Activated naive CD8-positive, alpha-beta T cell treated with anti-CD3 and anti-CD28 coated beads, Interleukin-2, amount 50 U/mL, for 16 hours (primary cell): ENCODE measurements at places on chromosomes 1 and 21.
A peak's percentile ranks its signal among the peaks of the same experiment; 100 is the strongest.

DNA sequence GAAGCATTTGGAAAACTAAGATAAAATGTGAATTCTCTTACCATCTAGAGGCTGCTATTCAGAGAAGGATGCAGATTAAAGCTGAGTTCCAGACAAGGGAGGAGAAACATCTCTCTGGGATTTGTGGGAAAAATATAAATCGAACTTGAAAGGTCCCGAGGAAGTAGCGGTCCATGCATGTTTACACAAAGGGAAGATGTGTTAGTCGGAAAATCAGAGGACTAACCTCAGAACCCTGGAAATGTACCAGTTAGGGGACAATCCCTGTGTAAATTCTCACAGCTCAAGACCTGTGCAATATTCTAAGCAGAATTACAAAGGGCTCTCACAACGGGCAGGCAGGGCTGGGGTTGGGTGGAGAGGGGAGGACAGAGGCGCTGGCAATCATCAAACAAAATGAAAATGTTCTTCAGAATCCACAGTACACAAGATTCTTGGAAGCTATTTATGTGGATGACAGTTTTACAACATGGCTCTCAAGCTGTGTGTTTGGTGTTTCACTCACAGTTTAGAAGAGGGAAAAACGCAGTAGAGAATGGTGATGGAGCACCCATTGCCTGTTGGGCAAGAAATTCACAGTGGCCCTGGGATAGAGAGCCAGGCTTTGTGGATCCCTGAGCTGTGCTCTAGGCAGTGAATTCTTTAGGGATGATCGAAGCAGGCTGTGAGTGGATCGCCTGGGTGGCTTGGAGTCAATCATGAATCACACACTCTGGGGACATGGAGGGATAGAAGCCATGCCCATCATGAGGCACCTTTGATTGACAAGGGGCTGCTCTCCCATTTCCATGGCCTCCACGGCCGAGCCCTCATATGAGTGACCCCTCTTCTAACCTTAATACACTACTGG is 47.6 kb downstream of the KCNJ6 start:
- no peak for DNase-seq

GRCh38 chr1:98453066-98453465 is 208.5 kb upstream of the SNX7 start:
- DNase-seq = no peak

- DNase-seq = no peak
Measured at GRCh38 chr1:87108228-87108627, 193.8 kb downstream of the HS2ST1 start.

- no peak for DNase-seq
Measured at GRCh38 chr1:50697440-50698421, 262.3 kb downstream of the FAF1 start.

DNA sequence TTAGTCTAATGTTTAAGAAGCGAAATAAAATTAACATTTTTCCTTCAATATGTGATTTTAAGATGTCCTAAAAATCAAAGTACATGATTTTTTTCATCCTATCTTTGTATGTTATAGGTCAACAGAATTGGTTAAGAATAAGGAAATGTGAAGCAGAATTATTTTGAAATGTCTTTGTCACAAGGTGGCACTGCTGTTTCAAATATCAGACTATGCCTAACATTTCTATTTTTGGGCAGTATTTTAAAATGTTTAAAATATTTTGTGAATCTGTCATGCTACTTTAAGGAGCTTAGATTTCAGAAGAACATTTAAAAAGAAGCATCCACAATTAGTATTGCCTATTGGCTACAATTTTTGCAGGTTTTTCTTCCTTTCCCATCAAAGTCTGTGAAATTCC is 38.7 kb downstream of the AMY1C start:
- DNase-seq = no peak

DNA sequence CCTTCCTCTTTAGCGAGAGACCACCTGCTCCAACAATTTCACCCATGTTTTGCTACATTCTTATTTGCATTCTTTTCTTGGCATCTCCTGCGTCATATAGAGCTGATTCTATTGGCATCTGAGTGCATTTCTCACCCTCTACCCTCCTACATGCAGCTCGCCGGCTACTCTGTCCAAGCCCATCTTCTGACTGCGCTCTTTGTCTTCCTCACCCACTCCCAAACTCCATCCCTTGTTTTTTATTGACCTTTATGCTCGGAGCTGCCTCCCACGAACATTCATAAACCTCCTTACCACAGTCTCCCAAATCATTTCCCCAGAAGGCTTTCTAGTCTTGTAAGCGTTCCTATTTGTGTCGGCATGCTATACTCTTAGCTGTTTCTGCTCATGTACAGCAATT is 33.6 kb upstream of the FMN2 start:
- no peak for DNase-seq

GRCh38 chr1:215005078-215005477 is 77.5 kb upstream of the KCNK2 start:
- no peak for DNase-seq

DNA sequence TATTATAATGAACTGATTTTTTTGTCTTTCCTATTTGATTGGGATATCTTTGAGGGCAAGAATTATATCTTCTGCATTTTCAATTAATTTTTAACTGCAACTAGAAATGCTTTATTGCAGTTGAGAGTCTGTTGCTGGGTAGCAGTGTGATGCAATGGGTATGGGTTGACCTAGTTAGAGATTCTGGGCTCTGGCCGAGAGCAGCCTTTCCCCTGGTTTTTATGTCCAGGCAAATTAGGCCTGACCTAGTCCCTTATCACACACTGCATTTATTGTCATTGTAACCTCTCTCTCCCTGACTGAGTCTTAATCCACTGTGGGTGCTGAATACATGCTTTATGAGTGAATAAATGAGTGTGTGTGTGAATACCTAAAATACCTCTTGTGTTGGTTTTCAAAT is 206.4 kb upstream of the PTGFR start:
- no peak for DNase-seq

DNA sequence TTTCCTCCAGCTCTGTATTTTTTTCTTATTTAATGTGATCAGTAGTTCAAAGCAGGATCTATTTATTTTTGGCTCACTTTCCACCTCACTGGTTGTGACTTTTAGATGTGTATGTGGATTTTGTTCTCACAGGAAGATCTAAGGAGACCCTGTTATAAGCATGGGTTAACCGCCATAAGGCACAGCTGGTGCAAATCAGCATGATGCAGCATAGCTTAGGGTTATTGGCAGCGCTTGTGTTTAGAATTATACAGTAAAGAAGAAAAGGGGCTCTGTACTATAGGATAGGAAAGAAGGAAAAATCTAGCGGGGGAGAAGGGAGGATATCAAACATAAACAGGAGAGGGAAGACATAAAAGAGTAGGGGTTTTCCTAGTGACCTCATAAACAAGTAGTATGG is 26.9 kb upstream of the RGL1 start:
- no peak for DNase-seq

GRCh38 chr1:168297019-168297730 is 16.5 kb downstream of the TBX19 start:
- DNase-seq = no peak

DNA sequence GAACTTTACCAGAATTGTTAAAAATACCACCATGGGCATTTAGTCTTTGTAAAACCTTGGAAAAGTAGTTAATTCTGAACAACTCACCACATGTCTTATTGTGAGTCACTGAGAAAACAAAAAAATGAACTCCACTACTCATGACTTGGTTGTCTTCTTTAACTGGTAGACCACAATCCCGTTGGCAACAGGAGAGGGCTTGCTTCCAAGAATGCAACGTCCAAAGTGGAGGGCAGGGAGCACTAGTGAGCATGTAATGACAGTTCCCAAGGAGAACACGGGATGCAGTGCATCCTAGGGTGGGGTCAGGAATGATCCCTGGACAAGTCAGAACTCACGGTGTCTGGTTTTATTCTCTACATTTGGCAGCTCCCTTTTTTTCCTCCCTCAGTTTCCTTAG is 15.2 kb upstream of the HMCN1 start:
- DNase-seq = no peak

- no peak for DNase-seq
Measured at GRCh38 chr1:12085643-12086260, 22.6 kb downstream of the TNFRSF8 start.

- no peak for DNase-seq
Measured at GRCh38 chr1:112296908-112297307, 99.1 kb upstream of the CTTNBP2NL start.

DNA sequence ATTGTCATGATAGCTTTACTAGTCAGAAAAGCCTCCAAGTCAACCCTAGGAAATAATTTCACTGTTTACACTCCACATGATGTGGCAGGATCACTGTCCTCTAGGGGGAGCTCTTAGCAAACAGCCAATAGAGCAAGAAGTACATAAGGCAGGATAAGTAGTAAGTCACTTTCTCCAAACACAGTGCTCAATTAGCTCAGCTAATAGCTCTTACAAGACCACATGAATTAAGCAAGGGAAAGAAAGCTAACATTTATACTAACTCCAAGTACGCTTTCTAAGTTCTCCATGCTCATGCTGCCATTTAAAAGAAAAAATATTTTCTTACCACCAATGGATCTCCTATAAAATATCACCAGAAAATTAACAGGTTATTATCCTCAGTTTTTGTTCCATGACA is 66.9 kb upstream of the LRIF1 start:
- DNase-seq = peak; percentile 4
